ENCODE measurements at places on chromosomes 12 and 14.

DNA sequence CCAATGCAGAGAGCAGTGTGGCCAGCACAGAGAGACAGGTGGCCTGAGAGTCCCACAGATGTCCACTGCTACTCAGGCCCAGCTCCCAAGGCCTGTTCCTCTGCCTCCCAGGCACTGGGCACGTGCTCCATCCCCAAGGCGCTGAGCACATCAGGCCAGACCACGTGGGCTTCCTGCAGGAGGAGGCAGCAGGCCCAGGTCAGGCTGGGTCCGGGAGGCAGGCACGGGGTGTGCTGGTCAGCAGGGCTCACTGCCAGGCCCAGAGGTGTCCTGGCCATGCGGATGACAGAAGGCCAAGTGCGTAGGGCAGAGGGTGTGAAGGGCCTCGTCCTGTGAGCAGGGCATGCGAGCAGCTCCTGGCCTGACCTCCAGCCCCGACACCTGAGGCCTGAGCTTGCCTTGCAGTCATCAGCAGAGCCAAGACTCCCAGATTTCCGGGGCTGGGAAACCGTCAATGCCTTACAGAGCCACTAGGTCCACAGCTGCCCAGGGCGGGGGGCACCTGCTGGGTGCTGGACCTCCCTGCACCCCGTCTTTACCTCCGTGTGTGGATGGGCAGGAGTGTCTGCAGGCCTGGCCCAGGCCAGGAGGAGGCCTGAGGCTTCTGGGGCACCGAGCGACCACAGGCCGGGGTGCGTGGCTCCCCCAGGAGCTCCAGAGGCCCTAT lies 14.9 kb downstream of the TRMT61A start:
- no peak for DNase-seq

DNA sequence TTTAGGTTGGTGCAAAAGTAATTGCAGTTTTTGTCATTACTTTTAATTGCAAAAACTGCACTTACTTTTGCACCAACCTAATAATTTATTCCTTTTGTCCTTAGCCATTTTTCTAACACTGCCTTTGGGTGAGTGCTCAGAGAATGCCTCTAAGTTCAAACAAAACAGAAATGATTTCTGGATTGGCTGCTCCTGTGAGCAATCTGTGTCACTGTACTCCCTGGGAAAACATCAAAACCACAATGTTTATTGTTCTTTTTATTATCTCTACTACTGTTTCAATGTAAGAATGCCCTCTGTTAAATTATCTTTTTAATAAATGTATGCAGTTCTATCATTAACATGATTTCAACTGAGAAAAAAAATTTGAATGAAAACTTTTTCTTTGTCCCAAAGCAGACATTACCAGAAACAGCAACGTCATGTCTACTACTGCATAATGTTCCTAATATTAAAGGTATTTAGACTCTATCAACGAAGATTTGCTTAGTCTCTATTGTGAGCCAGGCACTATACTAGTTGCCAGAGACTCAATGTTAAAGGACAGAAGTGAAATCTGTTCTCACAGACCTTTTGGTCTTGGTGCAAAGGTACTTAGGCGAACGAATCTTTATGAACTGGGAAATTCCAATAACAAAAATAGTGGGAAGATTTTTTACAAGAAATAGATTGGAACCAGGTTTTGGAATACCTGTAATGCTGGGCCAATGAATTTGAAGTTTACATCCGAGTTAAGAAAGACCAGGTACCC lies 6.2 kb downstream of the SLC41A2 start:
- no peak for DNase-seq

GRCh38 chr12:47808050-47808449 lies 11.7 kb downstream of the HDAC7 start:
- DNase-seq = peak; percentile 50

- DNase-seq = no peak
Measured at GRCh38 chr12:85441741-85442140, 161.7 kb downstream of the ALX1 start.

DNA sequence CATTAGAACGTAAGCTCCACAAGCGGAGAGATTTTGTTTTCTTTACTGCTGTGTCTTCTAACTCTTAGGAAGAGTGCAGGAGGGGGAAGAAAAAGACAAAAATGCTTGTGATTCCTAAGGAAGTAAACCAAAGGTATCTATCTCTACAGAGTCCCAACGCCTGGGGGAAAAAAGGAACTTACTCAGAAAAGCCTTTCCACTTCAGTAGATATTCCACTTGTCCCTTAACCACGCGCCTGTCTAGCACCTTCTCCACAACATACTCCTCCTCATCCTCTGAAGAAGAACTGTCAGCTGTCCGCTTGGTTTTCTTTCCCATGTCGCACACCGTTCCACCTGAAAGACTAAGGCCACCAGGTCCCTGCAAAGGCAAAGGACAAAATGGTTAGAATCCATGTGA lies 22.6 kb downstream of the CBX5 start:
- no peak for DNase-seq

DNA sequence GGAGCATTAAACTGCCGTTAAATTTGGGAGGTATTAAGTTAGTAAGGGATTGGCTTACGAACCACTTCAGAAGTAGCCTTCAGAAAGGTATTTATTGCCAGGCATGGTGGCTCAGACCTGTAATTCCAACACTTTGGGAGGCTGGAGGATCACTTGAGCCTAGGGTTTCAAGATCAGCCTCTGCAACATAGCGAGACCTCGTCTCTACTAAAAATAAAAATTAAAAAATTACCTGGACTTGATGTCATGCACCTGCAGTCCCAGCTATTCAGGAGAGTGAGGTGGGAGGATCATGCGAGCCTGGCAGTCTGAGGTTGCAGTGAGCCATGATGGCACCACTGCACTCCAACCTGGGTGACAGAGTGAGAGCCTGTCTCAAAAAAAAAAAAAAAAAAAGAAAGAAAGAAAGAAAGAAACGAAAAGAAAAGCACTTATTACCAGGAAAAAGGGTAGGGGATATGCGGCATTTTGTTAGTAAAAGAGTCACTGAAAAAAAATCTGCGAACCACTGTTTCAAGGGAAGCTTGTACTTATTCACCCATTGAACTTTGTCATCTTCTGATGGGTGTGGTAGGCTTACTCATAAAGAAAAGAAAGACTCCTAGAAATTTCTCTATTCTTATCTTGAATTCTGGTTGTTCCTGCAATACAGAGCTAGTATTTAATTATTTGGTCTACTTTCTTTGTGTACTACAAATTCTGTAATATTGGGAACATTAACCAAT lies 33.6 kb upstream of the PLEKHA5 start:
- DNase-seq = no peak

DNA sequence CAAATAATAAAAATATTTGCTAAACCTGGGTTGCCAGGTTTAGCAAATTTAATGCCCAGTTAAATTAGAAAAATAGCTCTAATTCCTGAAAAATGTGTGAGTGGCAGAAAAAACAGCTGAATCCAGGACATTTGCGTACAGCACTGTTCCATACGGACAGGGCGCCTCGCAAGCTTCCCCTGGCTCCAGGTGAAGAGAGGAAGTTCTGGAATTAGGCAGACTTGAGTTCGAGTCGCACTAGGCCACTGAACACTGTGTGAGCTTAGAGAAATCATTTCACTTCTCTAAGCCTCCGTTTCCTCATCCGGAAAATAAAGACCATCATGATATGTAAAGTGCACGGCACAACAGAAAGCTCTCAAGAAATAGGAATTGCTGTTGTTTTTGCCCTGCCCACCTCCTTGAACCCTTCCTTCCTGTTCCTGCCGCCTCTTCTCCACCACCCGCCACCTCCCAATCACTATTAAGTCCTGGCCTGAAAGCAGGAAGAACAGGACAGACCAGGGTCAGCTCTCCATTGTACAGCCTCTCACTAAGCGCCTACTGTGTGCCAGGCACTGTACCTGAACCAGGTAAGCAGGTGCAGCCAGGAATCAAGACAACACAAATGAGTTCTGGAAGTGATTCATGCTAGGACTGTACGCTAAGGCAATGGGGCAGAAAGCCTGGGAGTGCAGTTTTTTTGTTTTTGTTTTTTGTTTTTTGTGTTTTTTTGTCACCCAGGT lies 763 bp upstream of the PHETA1 start:
- no peak for DNase-seq

DNA sequence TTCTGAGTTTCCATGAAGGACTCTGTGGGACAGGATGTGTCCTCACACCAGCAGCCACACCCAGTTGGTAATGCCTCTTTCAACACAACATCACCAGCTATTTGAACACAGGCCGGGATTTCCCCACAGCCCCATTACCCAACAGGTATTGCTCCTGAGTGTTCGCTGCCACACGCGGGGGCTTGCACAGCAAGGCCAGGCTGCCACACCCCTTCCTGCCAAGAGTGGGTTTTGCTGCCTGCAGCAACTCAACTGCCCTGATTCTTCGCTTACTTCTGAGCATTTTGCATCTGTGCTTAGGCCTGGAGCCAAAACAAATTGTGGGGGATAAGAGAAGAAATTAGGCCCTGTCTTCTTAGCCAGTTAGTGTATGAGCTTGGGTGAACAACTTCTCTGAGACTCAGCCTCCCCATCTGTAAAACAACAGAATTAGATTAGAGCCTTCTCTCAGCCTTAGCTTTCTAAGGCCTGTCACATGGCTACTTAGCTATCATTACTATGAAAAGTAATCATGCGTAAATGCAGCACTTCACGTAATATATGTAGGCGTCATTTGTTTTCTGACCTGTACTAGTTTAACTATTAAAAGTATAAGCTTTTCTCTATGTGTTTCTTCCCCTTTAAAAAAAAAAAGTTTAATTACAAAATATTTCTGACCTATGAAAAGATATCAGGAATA lies 20.0 kb downstream of the CKAP4 start:
- no peak for DNase-seq

DNA sequence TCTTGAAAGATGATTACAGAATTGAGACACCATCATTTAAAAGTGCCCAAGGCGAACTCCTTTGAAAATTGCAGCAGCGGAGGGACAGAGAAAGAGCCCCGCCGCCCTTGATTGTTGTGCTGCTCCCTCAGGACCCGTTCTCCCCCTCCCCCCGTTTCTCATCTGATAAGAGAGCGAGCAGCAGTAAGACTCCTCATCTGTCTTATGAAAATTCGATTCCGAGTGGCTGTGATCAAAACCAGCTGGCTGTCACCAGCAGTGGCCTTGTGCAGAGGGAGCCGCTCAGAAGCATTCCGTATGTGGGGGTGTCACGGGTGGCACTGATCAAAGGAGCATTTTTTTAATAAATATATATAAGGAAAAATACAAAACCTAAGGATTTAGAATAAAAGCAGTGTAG lies 78.0 kb upstream of the GPATCH2L start:
- no peak for DNase-seq

DNA sequence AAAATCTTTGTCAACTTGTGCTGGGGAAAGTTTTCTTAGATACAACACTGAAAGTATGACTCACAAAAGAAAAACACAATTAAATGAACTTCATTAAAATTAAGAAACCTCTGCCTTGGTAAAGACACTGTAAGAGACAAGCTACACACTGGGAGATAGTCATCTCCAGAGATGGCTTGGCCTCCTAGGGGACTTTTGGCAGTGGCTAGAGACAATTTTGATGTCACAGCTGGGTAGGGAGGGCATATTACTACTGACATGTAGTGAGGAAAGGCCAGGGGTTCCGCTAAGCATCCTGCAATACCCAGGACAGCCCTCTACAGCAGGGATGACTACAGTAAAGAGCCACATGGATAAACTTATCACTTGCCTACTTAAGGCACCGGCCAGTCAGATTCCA lies 8.7 kb upstream of the RNASE4 start:
- no peak for DNase-seq

- DNase-seq = no peak
Measured at GRCh38 chr12:47545938-47546609, 159.8 kb downstream of the RPAP3 start.

DNA sequence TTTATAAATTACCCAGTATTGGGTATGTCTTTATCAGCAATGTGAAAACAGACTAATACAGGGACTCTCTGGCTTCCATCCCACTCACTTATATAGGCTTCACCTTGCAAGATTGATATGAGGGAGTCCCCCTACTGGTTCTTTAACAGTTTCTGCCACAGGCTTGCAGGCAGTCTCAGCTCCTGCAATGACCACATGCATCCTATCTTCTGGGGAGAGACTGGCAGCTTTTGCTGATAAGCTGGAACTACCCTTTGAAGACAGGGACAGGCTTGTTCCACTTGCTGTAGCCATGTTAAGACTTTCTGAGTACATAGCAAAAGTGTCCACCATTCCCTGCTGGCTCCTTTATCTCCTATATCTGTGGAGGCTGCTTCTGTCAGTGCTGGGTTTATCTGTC lies 531.7 kb upstream of the FLRT2 start:
- DNase-seq = no peak

DNA sequence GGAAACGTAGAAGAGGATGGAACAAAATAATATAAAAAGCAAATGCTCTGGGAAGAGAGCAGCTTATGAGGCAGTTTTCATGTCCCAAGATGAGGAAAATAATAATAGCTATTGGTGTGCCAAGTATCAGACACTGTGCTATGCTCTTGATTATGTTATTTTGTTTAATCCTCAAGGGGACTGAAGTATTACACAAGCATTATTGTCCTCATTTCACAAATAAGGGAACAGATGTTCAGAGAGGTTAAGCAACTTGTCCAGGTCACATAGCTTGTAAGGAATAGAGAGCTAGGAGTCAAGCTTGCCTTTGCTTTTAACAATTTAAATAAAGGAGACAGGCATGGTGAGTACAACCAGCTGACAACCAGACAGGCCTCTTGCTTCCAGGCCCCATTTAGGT lies 26.9 kb upstream of the LTBP2 start:
- DNase-seq = no peak

GRCh38 chr12:22935501-22935900 lies 310.5 kb downstream of the ETNK1 start:
- no peak for DNase-seq

DNA sequence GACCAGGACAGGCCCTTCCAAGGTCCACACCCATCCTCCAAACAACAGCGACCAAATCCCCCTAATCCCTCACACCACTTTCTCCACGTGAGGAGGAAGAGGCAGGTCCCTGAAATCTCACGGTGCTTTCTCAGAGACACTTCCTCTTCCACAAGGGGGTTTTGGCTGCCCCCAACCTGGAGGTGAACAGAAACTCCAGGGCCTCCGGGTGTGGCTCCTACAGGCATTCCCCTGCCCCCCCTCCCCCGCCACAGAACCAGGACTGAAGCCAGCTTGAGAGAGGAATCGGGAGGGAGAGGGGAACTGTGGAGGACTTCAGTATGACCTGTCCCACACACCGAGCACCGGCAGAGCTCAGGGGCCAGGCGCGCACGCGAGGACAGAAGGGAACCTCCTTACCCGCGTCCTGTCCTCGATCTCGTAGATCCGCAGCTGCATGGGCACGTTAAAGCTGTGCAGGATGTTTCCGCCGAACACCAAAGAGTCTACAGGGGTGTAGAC lies 60.2 kb downstream of the KDM2B start:
- DNase-seq = no peak

GRCh38 chr14:103688906-103689902 lies 26.0 kb downstream of the XRCC3 start:
- DNase-seq = no peak

- no peak for DNase-seq
Measured at GRCh38 chr12:42935756-42936155, 346.2 kb upstream of the PRICKLE1 start.

GRCh38 chr12:65470256-65470655 lies 191.8 kb downstream of the MSRB3 start:
- DNase-seq = no peak

Measured in NCI-H2081 (cell line).